BJ (cell line): ENCODE measurements at places on chromosomes 1 and 21. TPM values are rescaled to one million over a fixed set of nuclear protein-coding genes. Genes with fewer than 3 reads are reported as not detected.

KANK4 gene
- 0.05 and 0.06 TPM in 2 replicates for polyA plus RNA-seq

RC3H1 gene
- polyA plus RNA-seq: 10.6 and 14.1 TPM in 2 replicates

SPAG17 gene
- 0.09 and 0.34 TPM in 2 replicates for polyA plus RNA-seq

FAM89A gene
- 15.0 and 15.6 TPM in 2 replicates for polyA plus RNA-seq

FCRL5 gene
- polyA plus RNA-seq: not detected in 2 replicates
